ENCODE measurements at places on chromosomes 12 and 14. TPM values are rescaled to one million over a fixed set of nuclear protein-coding genes. Genes with fewer than 3 reads are reported as not detected.

GRCh38 chr12:51962737-51963136, 11.2 kb downstream of the ACVR1B start:
- DNase-seq, result no peak

Gene PTCSC3
- total RNA-seq, result not detected

DNA sequence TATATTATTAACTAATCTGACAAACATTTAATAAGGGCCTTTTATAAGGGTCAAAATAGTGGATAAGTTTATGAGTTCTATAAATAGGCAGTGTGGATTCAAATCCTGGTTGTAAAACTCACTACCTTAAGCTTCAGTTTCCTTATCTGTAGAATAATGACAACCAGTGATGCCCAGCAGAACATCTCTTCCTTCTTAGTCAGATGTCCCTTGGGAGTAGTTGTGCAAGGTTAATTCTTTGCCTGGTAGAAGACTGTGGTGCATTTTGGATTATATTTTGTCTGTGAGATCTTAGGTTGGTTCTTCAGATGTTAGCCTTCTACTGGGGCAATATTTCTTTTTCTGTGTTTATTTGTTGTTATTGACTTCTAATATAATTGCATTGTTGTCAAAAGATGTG, 59.5 kb downstream of the ARID2 start:
- DNase-seq, result no peak

DNA sequence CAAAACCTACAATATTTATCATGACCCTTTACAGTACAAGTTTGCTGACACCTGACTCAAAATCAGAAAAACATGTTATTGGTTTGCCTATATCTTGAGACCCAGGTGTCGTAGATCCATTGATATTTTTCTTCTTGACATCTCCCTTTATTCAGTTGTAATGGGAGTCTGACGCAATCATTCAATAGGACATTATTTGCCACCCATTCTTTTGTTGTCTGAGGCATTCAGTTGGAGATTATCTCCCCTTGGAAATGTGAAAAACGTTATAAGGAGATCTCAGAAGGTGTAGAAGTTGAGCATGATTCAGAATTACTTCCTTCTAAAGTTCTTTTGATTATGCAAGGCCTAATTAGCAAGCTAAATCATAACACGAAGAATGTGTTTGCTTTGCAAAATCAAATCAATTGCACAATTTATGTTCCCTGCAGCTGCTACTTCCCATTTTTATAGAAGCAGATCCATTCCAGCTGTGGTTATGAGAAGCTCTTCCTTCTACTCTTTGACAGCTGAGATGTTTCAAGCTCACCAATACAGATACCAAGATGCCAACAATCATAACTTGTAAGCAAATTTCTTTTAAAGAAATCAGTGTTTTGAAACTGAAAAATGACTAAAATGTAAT, 228.2 kb upstream of the SYT1 start:
- no peak for DNase-seq

Gene PLCZ1
- not detected for total RNA-seq

Measured in cardiac septum (tissue), 1 donor.